ENCODE measurements at places on chromosomes 6 and 20. TPM values are rescaled to one million over a fixed set of nuclear protein-coding genes. Genes with fewer than 3 reads are reported as not detected.

Gene THEMIS
- total RNA-seq = not detected

Gene DHX35
- 11.6 TPM for total RNA-seq

Gene CD109
- total RNA-seq = 3.8 TPM

Gene BCAS1
- not detected for total RNA-seq

Gene STMND1
- total RNA-seq = not detected

Gene LAMA2
- total RNA-seq = 0.09 TPM

Gene KCNQ5
- total RNA-seq = under 0.01 TPM

Gene MYL9
- 0.34 TPM for total RNA-seq

Gene EPPIN
- not detected for total RNA-seq

Gene ZC2HC1B
- total RNA-seq = not detected

Gene MMS22L
- total RNA-seq = 5.5 TPM

Gene GPX6
- not detected for total RNA-seq

Gene PAK5
- not detected for total RNA-seq

Gene RAB22A
- 11.8 TPM for total RNA-seq

Gene FOXC1
- 4.4 TPM for total RNA-seq

Gene PNLDC1
- not detected for total RNA-seq

Gene SMLR1
- not detected for total RNA-seq

Gene NFATC2
- total RNA-seq = 3.3 TPM

Gene FILIP1
- 0.98 TPM for total RNA-seq

Gene SLC22A1
- total RNA-seq = 0.09 TPM

Gene SLC13A3
- under 0.01 TPM for total RNA-seq

Gene AFG1L
- 2.9 TPM for total RNA-seq

Gene OOEP
- 0.22 TPM for total RNA-seq

Gene SMOC2
- not detected for total RNA-seq

Gene NFKBIE
- 8.0 TPM for total RNA-seq

Gene RIPPLY2
- total RNA-seq = 0.17 TPM

Data from dermis lymphatic vessel endothelial cell (primary cell).